ENCODE measurements at places on chromosomes 12 and 14.

- DNase-seq, result no peak
These were observed 163.0 kb downstream of the OTOGL start for GRCh38 chr12:80262346-80262745.

DNA sequence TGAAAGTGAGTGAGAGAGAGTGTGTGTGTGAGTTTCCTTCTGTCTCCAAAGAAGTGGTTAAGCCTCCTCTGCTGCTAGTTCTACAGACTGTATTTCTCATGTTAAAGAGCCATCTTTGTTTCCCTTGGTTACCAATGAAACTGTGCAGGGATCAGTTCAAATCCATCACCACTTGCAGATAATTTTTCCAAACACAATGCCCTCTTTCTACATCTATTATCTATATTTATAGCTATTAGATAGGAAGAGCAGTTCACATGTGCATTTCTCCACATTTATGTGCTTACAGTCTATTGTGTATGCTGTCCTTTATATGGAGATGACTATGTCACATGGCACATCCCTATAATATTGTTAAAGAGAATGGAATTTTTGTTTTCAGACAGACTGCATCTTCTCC, 2.2 kb upstream of the DAAM1 start:
- no peak for DNase-seq

DNA sequence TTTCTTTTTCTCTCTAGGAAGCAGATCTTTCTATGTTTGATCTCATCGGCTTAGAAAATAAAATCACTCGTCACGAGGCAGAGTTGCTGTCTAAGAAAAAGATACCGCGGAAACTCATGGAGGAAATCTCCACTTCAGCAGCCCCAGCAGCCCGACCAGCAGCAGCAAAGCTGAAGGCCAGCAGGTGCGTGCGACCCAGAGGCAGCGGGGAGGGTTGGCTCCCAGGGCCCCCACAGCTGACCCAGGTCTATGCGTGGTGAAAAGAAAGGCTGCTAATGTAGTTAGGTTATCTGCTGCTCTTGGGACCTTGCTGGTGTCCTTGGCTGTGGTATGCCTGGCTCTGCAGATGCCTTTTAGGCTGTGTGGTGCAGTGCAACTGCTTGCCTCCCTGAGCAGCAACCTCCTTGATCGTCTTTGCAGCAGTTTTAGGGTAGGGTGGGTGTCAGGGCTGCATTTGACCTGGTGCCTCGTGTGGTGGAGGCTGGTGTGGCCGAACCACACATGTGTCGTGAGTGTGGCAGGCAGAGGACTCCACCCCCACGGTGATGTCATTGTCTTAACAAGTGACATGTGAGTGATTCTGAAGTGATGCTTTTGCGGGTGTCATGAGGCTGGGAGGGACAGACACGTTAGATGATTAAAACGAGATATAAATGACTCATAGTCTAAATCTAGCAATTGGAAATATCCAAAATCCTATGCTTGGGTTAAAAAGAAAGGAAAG, 68.6 kb downstream of the EP400 start:
- DNase-seq, result no peak

GRCh38 chr12:93318720-93319522, 58.8 kb upstream of the NUDT4 start:
- no peak for DNase-seq

GRCh38 chr12:118375348-118375747, 1.0 kb upstream of the SUDS3 start:
- no peak for DNase-seq
